ENCODE measurements at places on chromosomes 1 and 21.
A peak's percentile ranks its signal among the peaks of the same experiment; 100 is the strongest.

GRCh38 chr1:226116673-226117072 is 54.2 kb downstream of the H3-3A start:
- DNase-seq, result no peak

GRCh38 chr1:72434070-72434469 is 151.7 kb upstream of the NEGR1 start:
- no peak for DNase-seq

DNA sequence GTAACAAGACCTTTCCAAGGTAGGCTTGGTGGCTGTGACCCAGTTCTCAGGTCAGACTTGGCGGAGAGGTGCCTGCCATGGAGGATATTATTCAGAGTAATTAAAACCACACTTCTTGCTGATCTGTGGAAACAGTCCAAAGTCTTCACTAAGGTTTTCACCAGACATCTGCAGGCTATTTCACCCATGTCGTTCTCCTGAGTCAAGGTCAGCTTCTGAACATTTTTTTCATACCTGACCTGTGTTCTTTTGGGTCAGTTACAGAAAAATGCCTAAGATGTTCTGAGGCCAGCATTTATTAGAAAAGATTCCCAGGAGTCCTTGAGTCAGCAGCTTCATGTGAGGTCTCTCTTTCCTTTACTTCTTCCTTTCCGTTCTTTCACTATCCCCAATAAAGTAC is 54.9 kb downstream of the RGL1 start:
- no peak for DNase-seq

DNA sequence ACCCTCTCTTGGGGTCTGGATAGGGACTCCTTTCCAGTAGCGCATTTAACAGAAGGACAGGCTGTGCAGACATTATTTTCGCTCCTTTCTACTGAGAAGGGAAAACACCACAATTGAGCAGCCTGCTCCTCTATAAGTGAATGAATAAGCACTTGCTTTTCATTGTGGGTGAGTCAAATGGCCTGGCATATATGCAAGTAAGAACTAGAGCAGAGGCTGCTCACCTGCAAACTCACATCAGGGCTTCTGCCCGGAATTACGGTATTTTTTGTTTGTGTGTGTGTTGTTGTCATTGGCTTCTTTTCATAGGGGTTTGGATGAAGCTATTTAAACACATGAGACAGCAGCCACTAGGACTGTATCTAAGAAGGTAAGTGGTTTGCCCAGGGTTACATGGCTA is 200.1 kb upstream of the CAMK1G start:
- DNase-seq, result no peak

- no peak for DNase-seq
Observed at GRCh38 chr1:161958425-161958824, 65.2 kb downstream of the OLFML2B start.

GRCh38 chr1:174074757-174075156 is 52.6 kb upstream of the RC3H1 start:
- no peak for DNase-seq

DNA sequence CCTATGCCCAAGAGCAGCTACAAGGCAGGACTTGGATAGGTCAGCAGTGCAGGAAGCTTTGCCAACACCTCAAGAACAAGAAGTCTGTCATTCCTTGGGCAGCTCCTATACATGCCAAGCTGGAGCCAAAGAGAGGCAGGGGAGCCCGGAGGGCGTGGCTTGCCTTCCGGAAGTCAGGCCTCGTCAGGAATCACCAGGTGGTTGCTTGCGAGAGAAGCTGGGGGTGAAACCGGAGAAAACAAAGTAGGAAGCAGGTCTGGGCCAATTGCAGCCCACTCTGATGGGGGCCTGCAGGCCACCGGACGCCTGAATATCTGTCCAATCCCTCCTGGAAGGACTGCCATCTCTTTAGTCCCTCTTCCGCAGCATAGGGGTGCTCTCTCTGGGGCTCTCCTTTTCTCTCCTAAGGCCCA is 794 bp upstream of the FAM76A start:
- DNase-seq, result no peak

GRCh38 chr1:19191811-19192210 is 18.3 kb downstream of the UBR4 start:
- no peak for DNase-seq

DNA sequence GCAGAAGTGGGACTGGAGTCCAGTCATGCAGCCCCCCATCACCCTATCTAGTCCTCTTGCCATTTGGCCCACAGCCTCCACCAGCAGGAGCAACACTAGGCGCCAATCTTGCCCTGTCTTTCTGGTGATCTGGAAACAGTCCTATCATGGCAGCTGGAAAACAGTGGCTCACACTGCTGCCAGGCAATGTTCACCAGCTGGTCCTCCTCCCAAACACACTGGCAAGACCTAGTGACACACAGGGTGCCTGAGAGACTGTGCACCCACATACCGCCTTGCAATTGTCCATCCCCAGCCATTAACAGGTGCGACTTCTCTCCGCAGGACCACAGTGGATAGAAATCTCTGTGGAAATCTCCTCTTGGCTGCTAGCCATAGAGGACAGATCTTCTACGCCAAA is 105.5 kb downstream of the HIVEP3 start:
- no peak for DNase-seq

DNA sequence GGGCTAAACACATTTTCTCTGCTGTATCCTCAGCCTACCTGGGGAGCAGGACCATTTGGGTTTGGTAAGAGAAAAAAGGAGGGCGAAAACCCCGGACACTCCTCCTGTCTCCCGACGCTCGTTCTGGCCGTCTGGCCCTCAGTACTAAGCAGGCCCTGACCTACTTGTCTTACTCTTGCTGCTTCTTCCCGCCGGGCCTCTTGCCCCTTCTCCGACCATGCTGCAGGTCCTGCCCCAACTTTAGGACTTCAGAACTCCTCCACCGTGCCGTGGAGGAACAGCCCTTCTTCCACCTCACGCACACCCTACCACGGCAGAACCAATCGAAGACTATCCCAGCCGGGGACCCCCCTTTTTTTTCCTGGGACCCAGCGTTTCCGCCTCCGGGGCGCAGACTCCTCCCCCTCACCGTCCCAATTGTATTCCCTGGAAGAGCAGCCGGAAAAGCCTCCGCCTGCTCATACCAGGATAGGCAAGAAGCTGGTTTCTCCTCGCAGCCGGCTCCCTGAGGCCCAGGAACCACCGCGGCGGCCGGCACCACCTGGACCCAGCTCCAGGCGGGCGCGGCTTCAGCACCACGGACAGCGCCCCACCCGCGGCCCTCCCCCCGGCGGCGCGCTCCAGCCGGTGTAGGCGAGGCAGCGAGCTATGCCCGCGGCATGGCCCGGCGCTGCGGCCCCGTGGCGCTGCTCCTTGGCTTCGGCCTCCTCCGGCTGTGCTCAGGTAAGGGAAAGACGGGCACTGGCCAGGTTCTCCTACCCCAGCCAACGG is at the start of gene CHRNB2:
Gene CHRNB2 (plus strand): TSS at position 393 of the 771 bp plus-strand sequence. CDS start 267 bp downstream, at position 660.
- peak; percentile 52 for DNase-seq

DNA sequence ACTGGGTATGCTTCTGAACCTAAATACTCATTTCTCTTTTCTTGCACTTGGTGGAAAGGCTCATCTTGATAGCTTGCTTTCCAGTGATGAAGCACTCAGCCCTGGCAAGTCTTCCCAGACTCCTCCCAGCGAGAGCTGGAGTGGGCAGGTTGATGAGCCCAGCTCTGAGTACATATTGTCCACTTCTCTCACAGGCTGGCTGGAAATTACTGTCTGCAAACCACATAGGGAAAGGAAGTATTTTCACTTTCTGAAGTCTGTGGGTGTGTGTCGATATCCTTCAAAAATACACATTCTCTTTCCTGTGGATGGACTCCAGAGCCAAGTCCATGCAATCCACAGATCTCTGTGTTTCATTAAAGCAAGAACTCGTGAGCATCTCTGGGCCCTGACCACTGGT is 38.7 kb upstream of the CNTN2 start:
- no peak for DNase-seq

DNA sequence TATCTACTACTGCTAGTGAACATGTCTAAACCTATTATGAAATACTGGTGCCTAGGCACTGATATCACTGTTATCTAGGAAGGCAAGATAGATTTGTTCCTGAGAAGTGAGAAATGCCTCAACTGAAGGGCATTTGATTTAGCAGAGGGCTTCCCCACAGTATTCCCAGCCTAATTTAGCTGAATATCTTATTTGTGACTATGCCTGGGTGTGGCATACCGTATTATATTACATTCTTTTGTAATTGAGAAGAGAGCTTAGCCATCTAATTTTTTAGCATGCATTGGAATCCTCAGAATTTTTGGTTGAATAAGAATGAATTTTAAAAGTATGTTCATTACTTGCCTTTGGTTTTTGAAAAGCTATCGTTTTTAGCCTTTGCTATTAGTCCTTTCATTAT is 99.1 kb downstream of the ZP4 start:
- DNase-seq, result no peak

GRCh38 chr1:107897438-107898345 is 67.3 kb downstream of the VAV3 start:
- no peak for DNase-seq

DNA sequence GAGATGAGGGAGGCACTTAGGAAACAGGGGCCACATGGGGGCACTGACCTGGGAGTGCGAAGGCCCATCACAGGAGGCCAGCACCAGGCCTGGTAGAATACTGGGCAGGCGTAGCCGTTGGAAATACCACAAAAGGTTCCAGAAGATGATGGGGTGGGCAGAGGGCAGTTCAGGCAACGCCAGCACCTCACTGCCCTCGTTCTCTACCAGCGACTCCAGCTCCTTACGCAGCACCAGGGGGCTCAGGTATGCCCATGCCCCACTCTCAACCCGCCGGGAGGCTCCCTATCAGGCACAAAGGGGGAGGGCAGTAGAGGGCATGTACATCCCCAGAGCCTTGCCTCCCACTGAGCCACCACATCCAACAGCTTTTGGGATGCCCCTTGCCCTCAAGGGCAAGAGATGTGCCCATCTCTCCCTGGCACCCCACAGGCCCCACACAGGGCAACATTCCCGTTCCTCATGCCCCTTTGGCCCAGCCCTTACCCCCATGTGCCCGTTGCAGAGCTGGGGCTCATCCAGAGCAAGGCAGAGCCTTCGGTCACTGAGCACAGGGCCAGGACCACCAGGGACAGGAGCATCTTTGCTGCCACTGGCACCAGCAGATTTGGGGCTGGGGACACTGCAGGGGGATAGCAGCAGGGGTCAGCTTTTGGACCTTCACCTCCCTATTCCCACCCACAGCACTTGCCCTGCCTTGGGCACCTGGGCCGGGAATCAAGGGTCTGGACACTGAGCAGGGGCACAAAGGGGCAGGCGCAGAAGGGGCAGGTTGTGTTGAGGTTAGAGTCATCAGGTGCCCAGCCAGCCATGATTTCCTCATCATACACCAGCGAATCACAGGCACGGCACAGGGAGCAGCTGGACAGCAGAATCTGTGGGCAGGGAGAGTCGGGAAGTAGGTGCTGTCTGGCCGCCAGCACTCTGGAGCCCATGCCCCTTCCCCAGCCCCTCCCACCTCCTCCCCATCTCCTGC is 9.7 kb upstream of the GATAD2B start:
- no peak for DNase-seq

- DNase-seq, result peak; percentile 61
Observed at GRCh38 chr1:26838474-26839338, 12.2 kb downstream of the ZDHHC18 start.

DNA sequence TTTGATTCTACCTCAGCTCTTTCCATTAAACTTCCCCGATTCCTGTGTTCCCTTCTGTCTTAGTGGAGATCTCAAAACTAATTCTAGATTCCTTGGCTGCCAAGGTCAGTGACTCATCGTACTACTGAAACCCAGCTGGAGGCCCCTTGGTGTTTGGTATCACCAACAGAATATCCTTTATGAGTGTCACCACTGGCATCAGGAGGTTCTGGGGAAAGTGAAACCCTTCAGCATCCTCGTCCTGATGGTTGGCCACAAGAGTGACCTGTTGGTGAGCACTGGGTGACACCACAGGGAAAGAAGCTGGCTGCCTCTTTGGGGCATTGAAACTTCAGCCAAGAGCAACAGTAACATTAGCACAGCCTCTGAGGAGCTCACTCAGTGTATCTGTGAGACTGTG is 9.6 kb downstream of the RAB42 start:
- no peak for DNase-seq

DNA sequence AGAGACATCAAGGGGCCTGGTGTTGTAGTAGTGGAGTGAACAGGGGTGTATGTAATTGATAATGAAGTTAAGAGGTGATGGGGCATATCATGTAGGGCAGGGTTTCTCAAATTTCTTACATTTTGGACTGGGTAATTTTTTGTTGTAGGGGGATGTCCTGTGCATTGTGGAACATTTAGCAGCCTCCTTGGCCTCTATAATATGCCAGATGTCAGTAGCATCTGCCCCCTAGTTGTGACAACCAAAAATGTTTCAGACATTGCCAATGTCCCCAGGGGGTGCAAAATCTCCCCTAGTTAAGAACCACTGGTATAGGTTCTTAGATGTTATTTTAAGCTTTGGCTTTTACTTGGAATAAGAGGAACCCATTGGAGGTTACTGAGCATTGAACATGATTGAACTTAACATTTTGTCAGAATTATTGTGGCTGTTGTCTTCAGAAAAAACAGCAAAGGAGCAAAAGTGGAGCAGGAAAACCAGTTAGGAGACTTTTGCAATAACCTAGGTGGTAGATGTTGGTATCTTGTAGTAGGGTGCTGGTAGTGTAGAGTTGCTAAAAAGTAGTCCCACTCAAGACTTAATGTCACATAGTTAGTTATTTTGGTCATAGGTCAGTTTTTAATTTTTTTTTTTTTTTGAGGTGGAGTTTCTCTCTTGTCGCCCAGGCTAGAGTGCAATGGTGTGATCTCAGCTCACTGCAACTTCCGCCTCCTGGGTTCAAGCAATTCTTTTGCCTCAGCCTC is 6.2 kb downstream of the ZNF326 start:
- no peak for DNase-seq

- DNase-seq, result no peak
Observed at GRCh38 chr1:241808265-241808664, 39.7 kb upstream of the EXO1 start.

GRCh38 chr1:22176258-22176657 is 33.4 kb upstream of the WNT4 start:
- DNase-seq, result no peak

- DNase-seq, result no peak
Observed at GRCh38 chr1:101278845-101279244, 42.0 kb downstream of the S1PR1 start.

DNA sequence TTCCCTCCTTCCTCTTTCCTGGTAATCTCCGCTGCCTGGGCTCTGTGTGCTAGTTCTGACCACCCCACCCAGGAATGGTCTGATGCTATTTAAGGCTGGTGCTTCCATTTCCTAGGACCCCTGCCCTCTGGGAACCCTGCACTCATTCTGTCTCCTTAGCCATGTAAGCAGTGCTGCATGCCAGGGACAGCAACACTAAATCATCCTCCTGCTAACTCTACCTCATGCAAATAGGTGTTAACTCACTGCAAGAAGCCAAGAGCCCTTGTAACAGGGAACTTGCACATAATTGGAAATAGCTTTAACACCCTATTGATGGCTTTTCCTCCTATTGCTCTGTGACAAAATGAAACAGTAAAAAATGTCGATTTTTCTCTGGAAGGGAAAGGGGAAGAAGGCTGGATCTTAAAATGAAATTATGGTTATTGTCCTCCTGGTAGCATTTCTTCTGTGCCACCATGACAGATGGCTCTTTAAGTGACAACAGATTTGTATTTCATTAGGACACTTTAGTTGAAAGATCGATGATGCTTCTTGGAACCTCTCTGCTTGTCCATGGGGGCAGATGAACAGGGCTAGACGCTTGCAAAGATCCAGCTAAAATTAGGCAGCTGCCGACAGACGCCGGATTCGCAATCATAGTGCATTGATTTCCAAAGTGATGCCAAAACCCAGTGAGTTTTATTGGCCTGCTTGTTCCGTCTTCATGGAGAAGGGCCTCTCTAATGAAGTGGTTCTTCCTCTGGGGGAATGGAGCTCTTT is 551.7 kb downstream of the MATN1 start:
- DNase-seq, result no peak
